G401 (cell line): ENCODE measurements at places on chromosomes 12 and 14.

GRCh38 chr14:77004711-77005460 lies 23.6 kb downstream of the IRF2BPL start:
- no peak for DNase-seq

DNA sequence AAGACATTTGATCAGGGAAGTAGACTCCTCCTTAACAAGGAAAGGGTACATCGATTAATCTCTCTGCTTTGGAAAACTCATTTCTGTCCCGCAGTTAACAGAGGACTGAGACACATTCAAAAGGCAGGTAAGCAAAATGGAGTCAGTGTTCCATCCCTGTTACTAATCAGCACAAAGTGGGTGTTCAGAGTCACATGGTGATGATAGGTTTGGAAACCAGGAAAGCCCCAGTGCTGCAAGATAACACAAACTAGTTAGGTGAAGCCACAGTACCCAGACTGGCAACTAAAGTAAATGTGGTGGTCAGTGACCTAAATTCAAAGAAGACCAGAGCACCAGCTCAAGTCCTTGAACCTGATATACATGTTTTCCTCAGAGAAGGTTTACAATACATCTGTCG lies 1.8 kb downstream of the OR4K17 start:
- DNase-seq: no peak

DNA sequence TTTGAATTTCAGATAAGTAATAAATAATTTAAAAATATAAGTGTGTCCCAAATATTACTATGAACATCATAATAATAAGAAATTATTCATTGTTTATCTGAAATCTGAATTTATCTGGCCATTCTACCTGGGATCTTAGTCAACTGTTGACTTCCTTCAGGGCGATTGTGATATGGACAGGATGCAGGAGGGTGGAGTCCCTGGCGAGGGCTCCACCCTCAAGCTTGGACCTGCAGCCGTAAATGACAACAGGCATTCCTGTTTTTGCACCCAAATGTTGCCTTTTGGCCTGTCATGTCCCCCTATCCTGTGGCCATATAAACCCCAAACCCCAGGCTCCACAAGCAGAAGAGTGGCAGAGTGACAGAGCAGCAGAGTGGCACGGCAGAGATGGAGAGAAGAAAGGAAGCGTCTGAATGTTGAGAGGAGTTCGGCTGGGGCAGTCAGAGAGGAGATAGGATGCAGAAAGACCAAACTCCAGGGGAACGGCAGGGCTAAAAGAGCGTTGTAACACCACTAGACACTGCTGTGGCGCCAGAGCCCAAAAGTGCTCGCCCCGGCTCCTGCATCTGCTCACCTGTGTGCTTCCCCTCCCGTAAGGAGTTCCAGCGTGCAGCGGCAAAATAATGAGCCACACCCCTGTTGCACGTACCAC lies 39.4 kb upstream of the FUT8 start:
- DNase-seq: no peak

DNA sequence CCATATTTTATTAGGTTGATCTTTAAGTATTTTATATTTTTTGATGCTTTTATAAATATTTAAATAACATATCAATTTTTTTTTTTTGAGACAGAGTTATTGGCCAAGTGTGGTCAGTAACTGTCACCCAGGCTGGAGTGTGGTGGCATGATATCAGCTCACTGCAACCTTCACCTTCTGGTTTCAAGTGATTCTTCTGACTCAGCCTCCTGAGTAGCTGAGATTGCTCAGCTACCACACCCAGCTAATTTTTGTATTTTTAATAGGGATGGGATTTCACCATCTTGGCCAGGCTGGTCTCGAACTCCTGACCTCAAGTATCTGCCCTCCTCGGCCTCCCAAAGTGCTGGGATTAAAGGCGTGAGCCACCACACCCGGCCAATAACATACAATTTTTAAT lies 71.1 kb downstream of the FUT8 start:
- no peak for DNase-seq

- no peak for DNase-seq
Measured at GRCh38 chr12:79546466-79547043, 144.2 kb downstream of the PAWR start.

GRCh38 chr12:47775100-47775911 lies 2.3 kb downstream of the SLC48A1 start:
- no peak for DNase-seq

GRCh38 chr12:46468160-46468559 lies 95.6 kb upstream of the SLC38A2 start:
- DNase-seq: no peak

DNA sequence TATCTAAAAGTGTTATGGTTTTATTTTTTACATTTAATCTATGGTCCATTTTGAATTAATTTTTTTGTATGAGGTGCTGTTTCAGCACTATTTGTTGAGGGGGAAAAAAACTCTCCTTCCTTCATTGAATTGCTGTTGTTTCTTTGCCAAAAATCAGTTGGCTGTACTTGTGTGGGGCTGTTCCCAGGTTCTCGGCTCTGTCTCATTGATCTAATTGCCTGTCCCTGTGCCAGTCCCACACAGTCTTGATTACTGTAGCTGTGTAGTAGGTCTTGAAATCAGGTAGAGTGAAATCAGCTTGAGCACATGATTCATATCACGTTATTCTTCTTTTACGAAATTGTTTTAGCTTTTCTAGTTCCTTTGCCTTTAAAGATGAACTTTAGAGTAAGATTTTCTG lies 109.7 kb downstream of the ADGRD1 start:
- DNase-seq: no peak

GRCh38 chr12:42706321-42706720 lies 116.8 kb upstream of the PRICKLE1 start:
- DNase-seq: no peak

DNA sequence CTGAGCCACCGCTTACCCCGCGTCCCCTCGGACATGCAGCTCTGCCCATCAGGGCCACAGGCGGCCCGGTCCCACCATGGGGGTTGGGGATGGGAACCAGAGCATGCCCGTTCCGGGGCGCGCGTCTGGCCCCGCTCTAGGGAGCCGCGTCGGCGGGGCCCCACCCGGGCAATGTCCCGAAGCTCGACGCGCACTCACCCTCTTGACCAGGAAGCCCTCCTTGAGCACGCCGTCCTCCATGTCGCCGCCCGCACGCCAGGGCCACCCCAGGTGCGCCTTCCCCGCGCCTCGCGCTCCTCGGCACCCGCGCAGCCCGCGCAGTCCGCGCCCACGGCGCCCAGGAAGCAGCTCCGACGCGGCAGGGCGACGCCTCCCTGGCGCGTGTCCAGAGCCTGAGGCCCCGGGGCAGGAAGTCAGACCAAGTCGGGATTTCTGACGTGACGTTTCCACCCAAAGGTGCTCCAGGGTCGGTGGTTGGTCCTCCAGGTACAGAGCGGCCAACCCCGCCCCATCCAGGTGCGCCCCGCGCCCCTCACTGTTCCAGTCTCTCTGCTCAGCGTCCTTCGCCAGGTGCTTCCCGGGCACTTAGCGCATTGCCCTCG lies at the start of gene PLEK2:
Gene PLEK2, minus strand, starts transcription at position 346 of the 602 bp plus-strand sequence. Its CDS starts 106 bp downstream, at position 240.
- DNase-seq: no peak

- no peak for DNase-seq
Measured at GRCh38 chr12:124852911-124853427, 10.7 kb downstream of the SCARB1 start.

GRCh38 chr14:50804181-50804721 lies 26.7 kb downstream of the NIN start:
- DNase-seq: peak; percentile 85

DNA sequence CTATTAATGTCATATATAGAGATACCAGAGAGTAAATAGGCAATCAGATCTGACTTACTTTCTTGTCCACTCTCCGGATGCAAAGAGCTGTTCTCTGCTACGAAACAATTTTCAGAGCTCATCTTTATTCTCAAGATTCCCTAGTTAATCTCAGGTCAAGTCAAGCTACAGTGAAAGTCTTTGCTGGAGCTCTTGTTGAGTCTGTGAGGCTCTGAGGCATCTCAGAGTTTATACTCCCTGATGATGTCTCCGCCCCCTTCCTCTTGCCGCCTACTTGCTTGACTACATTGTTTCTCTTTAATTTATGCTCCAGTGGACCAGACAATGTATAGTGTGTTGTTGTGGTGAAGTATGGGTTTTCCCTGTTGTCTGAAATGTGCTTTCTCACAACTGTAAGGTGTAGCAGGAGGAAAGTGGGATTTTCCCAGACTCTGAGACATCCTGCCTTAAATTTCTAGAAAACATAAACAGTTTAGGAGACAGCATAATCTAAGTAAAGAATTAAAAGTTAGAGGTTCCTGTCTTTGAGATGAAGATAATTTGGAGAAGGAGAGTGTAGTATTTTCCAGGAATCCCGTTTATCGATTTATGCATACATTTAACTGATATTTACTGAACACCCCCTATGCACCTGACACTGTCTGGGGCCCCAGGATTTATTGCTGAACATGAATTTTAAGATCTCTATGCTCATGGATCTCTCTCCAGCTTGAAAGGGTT lies at the start of gene CD69:
Gene CD69, minus strand, starts transcription at position 203 of the 720 bp plus-strand sequence. Its CDS starts 81 bp downstream, at position 122.
- DNase-seq: no peak

- peak; percentile 72 for DNase-seq
Measured at GRCh38 chr12:8914716-8915526, 612 bp downstream of the PHC1 start.

DNA sequence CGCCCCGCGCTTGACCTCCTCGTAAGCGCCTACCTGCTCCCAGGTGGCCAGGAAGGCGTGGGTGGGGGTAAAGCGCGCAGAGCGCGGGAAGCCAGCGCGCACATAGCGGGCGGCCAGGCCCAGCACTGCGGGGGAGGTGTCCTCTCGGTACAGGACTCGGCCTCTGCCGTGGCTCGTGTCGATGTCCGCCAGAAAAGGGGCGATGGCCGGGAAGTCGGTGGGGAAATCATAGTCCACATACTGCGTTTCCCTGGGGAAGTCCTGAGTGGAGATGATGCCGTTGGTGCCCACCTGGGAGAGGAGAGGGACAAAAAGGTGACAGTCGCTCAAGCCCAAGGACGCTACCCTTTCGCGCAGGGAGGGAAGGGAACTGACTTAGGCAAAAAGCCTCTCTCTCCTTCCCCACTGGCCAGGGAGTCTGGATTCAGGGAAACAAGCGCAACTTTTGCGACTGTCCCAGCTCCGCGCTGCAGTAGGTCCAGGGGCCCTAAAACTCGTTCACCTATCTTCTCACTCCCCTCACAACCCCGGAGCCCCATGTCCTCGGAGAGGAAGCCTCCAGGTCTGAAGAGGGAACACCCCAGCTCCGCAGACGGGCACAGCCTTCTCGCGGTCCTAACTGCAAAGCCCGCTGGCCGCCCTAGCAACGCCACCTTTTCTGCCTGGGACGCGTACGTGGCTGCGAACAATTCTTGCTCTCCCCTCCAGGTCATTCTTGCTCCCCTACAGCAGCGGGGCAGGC lies 815 bp downstream of the NID2 start:
- DNase-seq: no peak

- peak; percentile 51 for DNase-seq
Measured at GRCh38 chr14:21070610-21071224, 613 bp downstream of the ARHGEF40 start.

DNA sequence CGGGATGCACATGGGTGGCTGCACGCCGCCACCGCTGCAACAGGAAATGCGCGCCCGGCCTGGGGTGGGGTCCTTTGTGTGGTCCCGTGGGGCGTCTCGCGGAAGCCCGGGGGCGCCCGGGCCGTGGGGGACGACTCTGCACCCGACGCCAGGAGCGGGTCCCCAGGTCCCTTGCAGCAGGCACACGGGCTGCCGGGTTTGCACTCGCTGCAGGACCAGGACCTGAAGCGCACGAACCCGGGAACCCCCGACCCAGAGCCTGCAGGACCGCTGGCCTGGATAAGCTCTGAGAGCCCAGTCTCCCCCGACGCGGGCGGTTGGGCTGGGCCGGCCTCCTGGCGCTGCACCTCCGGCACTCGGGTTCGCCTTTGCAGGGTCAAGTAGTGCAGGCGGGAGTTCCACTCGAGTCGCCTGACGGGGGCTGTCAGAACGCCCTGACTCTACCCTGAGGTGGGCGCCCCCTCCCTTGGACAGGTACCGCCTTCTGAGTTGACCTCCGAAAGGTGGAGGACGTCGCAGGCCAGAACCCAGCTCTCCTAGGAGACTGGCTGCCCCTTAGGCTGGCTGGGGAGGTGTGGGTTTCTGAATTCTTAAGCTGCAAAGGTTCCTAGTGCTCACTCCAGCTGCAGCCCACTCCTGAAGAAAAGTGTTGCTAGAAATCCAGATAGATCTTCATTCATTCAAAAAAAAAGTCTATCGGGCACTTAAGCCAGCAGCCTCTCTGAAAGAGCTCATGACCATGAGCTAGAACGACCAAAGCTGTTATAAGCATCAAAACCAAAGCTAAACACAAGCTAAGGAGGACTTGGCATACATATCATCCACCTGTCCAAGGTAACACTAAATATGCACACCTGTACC lies 68.0 kb downstream of the RNF34 start:
- DNase-seq: peak; percentile 20

DNA sequence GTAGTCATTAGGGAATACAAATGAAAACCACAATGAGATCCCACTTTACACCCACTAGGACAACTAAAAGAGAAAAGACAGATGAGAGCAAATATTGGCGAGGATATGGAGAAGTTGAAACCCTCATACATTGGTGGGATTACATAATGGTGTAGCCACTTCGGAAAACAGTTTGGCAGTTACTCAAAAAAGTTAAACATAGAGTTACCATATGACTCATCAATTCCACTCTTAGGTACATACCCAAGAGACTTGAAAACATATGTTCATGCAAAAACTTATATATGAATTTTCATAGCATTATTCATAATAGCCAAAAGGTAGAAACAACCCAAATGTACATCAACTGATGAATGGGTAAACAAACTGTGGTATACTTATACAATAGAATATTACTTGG lies 27.1 kb downstream of the ALDH1L2 start:
- DNase-seq: no peak

GRCh38 chr12:104764225-104765091 lies 193.6 kb downstream of the SLC41A2 start:
- no peak for DNase-seq

DNA sequence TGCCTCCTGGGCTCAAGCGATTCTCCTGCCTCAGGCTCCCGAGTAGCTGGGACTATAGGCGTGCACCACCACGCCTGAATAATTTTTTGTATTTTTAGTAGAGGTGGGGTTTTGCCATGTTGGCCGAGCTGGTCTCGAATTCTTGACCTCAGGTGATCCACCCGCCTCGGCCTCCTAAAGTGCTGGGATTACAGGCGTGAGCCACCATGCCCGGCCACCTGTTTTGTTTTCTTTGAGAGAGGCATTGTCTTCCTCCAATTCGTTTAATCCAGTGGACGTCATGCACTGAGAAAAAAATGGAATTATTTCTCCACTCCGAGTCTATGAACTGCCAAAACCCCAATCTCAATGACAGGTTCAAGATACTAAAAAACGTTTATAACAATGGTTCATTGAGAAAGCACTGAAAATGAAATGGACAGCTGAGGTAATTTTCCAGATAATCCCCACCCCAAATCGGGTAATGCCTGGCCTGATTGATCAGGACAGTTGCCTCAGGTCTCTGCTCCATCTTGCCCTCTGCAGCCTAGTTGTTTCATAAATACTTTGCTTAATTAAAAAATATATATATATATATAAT lies 132.7 kb upstream of the PARP11 start:
- DNase-seq: no peak

- no peak for DNase-seq
Measured at GRCh38 chr14:91129261-91129660, 15.4 kb downstream of the DGLUCY start.

GRCh38 chr14:29649170-29649569 lies 278.5 kb downstream of the PRKD1 start:
- DNase-seq: no peak

- peak; percentile 23 for DNase-seq
Measured at GRCh38 chr14:92500491-92500941, 13.1 kb upstream of the RIN3 start.
